ENCODE measurements at places on chromosomes 1 and 21. TPM values are rescaled to one million over a fixed set of nuclear protein-coding genes. Genes with fewer than 3 reads are reported as not detected.
A peak's percentile ranks its signal among the peaks of the same experiment; 100 is the strongest.

The PHTF1 gene
- 2.8 TPM for total RNA-seq

The TFF3 gene
- 5.5 TPM for total RNA-seq

The PDE4B gene
- total RNA-seq = 18.4 TPM

The ADAMTS1 gene
- 22.1 TPM for total RNA-seq

The NAV1 gene
- total RNA-seq = 36.9 TPM

The OR2L5 gene
- not detected for total RNA-seq

The CD5L gene
- not detected for total RNA-seq

DNA sequence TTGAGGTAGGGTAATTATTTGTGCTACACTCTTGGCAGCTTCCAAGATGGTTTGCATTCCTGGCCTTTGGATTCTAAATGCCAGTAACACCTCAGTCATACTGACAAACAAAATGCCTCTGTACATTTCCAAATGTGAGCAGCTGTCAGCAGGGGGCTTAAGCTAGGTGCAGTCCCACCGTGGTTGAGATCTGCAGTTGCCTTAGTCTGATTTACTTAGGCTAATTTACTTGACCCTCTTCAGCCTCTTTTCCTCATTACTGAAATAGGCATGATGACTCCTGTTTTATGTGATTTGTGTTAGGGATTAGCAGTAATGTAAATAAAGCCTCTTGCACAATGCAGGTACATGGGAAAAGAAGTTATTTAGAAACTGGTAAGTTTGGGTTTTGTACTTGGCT is 13.5 kb upstream of the SPATA1 start:
- H3K4me3 ChIP-seq = no peak overlapping the region
- no peak overlapping the region for H3K27ac ChIP-seq
- no peak for DNase-seq
- no peaks in the 10 kb centered on the region for H3K27me3 ChIP-seq
- no peaks in the 10 kb centered on the region for H3K4me1 ChIP-seq

- H3K27ac ChIP-seq = no peak overlapping the region
- no peak overlapping the region for H3K4me3 ChIP-seq
- H3K4me1 ChIP-seq = no peaks in the 10 kb centered on the region
Observed at GRCh38 chr1:90162216-90162615, 167.3 kb downstream of the ZNF326 start.

- no peaks in the 10 kb centered on the region for H3K27me3 ChIP-seq
- no peaks in the 10 kb centered on the region for H3K4me1 ChIP-seq
- no peak for DNase-seq
- H3K36me3 ChIP-seq = no peaks in the 10 kb centered on the region
Observed at GRCh38 chr1:192737306-192737705, 71.5 kb upstream of the RGS2 start.

- DNase-seq = no peak
- no peaks in the 10 kb centered on the region for H3K27me3 ChIP-seq
- H3K4me1 ChIP-seq = no peaks in the 10 kb centered on the region
- no peak overlapping the region for H3K4me3 ChIP-seq
Observed at GRCh38 chr21:26224366-26224765, 53.8 kb upstream of the APP start.

DNA sequence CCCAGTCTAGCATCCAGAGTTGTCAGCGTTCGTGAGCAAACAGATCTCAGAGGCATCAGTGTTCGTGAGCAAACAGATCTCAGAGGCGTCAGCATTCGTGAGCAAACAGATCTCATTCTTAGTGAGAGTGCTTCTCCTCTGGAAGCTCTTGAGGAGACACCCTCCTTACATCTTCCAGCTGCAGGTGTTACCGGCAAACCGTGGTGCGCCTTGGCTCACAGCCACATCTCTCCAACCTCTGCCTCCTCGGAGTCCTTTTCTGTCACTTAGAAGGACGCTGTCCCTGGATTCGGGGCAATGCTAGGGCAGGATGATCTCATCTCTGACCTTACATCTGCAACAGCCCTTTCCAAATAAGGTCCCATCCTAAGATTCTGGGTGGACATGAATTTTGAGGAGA is 14.6 kb upstream of the UMODL1 start:
- H3K4me3 ChIP-seq = peak overlapping the region; percentile 20
- peaks cover 35% of the 10 kb centered on the region for H3K4me1 ChIP-seq
- no peak for DNase-seq
- H3K36me3 ChIP-seq = no peaks in the 10 kb centered on the region

- H3K4me3 ChIP-seq = no peak overlapping the region
- no peaks in the 10 kb centered on the region for H3K36me3 ChIP-seq
- DNase-seq = no peak
- peaks cover 29% of the 10 kb centered on the region for H3K4me1 ChIP-seq
- H3K27me3 ChIP-seq = no peaks in the 10 kb centered on the region
- H3K27ac ChIP-seq = peak overlapping the region; percentile 27
Observed at GRCh38 chr1:184954232-184954995, 19.9 kb downstream of the NIBAN1 start.

- no peaks in the 10 kb centered on the region for H3K36me3 ChIP-seq
- no peaks in the 10 kb centered on the region for H3K27me3 ChIP-seq
- no peak overlapping the region for H3K27ac ChIP-seq
Observed at GRCh38 chr1:210711825-210712612, 383.3 kb downstream of the HHAT start.

GRCh38 chr1:221636967-221637366 is 104.9 kb downstream of the DUSP10 start:
- no peak overlapping the region for H3K27ac ChIP-seq
- H3K4me3 ChIP-seq = no peak overlapping the region
- no peaks in the 10 kb centered on the region for H3K36me3 ChIP-seq
- DNase-seq = no peak

GRCh38 chr1:154972213-154972516 is 1.6 kb upstream of the SHC1 start:
- DNase-seq = no peak
- H3K4me3 ChIP-seq = peak overlapping the region; percentile 73
- peaks cover 17% of the 10 kb centered on the region for H3K36me3 ChIP-seq
- H3K27me3 ChIP-seq = no peaks in the 10 kb centered on the region
- peaks cover 81% of the 10 kb centered on the region for H3K4me1 ChIP-seq

DNA sequence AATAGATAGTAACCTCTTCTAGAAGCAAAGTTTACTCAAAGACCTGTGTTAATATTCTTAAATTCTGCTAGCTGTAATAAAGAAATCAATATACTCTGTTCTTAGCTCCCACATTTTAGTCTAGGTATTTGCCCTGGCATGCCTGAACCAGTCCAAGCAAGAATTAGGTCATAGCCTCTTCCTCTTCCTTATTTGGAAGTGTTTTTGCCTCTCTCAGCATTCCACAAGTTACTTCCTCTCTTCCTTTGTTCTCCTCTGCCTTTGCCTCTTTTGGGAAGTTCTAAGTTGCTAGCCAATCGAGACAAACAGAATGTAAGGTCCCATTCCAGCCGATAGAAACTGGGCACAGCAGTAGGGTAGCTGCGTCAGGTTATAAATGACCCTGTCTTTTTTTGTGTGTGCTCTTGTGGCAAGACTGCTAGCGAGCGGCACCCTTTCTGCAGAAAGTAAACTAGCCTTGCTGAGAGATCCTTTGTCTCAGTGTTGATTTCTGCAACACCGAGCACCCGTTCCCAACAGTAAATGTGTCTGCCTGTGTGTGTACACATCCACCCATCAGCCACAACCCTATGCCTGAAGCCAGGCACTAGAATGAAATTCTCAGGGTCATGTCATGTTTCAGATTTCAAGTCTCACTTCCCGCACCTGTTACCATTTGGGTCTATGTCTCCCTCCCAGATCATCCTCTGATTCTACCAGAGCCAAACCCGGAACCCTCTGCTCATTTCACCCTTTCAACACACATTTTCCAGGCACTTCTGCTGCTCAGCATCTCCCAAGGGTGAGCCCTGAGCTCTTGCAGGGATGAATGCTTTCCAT is 37.5 kb downstream of the LRRC3 start:
- H3K27me3 ChIP-seq = no peaks in the 10 kb centered on the region
- no peak for DNase-seq
- H3K4me1 ChIP-seq = peaks cover 14% of the 10 kb centered on the region
- H3K4me3 ChIP-seq = no peak overlapping the region

GRCh38 chr1:117077267-117077666 is 17.1 kb downstream of the TTF2 start:
- H3K27ac ChIP-seq = no peak overlapping the region
- no peak for DNase-seq
- H3K27me3 ChIP-seq = no peaks in the 10 kb centered on the region
- H3K4me1 ChIP-seq = no peaks in the 10 kb centered on the region

DNA sequence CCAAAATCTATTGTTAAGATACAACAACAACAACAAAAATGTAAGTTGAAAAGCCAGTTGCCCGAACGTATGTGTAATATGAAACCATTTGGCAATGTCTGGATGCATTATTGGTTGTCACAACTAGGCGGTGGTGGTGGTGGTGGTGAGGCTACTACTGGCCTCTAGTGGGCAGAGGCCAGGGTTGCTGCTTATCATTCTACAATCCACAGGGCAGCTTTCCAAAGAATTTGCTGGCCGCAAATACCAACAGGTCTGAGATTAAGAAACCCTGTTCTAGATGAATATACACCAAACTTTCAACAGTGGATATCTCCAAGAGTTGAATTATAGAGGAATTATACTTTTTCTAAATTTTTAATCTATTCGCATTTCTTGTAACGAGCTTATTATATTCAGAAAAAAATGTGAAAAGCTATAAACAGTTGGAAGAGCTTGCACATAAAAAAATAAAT is 26.8 kb upstream of the ZNF697 start:
- peak overlapping the region; percentile 53 for H3K27ac ChIP-seq
- DNase-seq = no peak
- H3K36me3 ChIP-seq = no peaks in the 10 kb centered on the region
- H3K27me3 ChIP-seq = no peaks in the 10 kb centered on the region
- H3K4me1 ChIP-seq = peaks cover 21% of the 10 kb centered on the region
- peak overlapping the region; percentile 33 for H3K4me3 ChIP-seq

- DNase-seq = no peak
- H3K27me3 ChIP-seq = no peaks in the 10 kb centered on the region
- no peak overlapping the region for H3K4me3 ChIP-seq
- peaks cover 5% of the 10 kb centered on the region for H3K4me1 ChIP-seq
- peaks cover 42% of the 10 kb centered on the region for H3K36me3 ChIP-seq
Observed at GRCh38 chr1:16198444-16199156, 13.9 kb downstream of the ARHGEF19 start.

GRCh38 chr1:151444783-151445177 is 14.5 kb downstream of the POGZ start:
- no peak overlapping the region for H3K27ac ChIP-seq
- H3K4me1 ChIP-seq = peaks cover 32% of the 10 kb centered on the region
- no peaks in the 10 kb centered on the region for H3K27me3 ChIP-seq
- H3K36me3 ChIP-seq = no peaks in the 10 kb centered on the region
- H3K4me3 ChIP-seq = no peak overlapping the region

- H3K4me3 ChIP-seq = no peak overlapping the region
- no peak overlapping the region for H3K27ac ChIP-seq
- H3K27me3 ChIP-seq = no peaks in the 10 kb centered on the region
- no peaks in the 10 kb centered on the region for H3K36me3 ChIP-seq
- DNase-seq = no peak
Observed at GRCh38 chr21:41363370-41364270, 1.8 kb downstream of the MX2 start.
